ENCODE measurements at places on chromosomes 4 and X.
A peak's percentile ranks its signal among the peaks of the same experiment; 100 is the strongest.

- no peak for DNase-seq
These were observed 166.3 kb downstream of the FNIP2 start for GRCh38 chr4:158934996-158935669.

- DNase-seq = no peak
These were observed 161.7 kb upstream of the NAP1L5 start for GRCh38 chr4:88859191-88859812.

DNA sequence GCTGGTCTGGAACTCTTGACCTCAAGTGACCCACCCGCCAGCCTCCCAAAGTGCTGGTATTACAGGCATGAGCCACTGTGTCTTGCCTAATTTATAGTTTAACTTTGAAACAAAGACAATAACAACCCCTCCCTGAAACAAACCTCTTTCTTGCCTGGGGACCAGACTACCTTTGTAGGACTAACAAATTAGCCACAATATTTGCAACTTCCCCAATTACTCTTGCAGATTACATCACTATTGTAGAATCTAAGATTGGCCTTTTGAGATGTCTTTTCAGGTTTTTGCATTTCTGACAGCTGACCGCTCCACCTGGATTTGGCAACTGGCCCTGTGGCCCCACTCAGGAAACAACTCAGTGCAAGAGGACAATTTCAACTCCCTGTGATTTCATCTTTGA lies 84.8 kb downstream of the AKAP4 start:
- no peak for DNase-seq

DNA sequence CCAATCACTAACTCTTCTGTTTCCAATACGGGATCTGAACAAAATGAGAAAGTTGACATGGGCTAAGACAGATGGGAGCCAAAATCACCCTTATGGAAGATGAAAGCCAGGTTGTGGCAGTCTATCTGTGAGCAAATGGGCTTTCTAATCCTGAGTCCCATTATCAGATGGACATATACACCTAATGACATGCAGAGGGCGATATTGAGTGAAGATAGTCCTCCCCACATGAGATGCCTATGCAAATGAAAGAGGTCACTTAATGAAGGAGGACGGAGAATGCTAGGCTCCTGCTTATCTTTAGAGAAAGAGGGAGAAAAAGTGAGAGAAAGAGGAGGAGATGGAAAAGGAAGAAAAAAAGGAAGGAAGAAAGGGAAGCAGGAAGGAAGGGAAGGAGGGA lies 547.5 kb downstream of the NLGN4X start:
- peak; percentile 44 for DNase-seq

DNA sequence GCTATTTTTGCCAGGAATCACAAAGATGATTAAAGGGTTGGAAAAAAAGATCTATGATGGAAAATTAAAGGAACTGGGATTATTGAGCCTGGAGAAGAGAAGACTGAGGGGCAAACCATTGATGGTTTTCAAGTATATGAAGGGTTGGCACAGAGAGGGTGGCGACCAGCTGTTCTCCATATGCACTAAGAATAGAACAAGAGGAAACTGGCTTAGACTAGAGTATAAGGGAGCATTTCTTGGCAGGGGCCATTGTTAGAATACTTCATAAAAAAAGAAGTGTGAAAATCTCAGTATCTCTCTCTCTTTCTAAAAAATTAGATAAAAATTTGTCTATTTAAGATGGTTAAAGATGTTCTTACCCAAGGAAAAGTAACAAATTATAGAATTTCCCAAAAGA lies 75.1 kb downstream of the NPNT start:
- DNase-seq = no peak

DNA sequence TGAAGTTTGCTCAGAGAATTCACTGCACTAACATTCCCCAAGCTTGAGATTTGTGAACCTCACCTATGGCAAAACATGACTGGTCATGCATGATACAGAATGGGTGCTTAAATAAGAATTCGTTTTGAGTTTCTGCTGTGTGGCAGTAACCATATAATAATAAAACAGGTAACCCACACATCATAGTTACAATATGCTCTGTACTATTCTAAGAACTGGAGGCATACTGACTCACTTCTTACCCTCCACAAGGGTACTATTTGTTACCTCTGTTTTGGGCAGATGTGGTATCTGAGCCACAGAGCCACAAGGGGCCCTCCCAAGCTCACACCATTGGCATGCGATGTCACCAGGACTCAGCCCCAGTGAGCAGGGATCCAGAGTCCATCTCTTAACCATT lies 17.6 kb downstream of the SLC2A9 start:
- DNase-seq = no peak

All from H7 (cell line).